ENCODE measurements at places on chromosomes 3 and 15.

- DNase-seq = no peak
Measured at GRCh38 chr3:100640633-100641032, 31.2 kb downstream of the ADGRG7 start.

DNA sequence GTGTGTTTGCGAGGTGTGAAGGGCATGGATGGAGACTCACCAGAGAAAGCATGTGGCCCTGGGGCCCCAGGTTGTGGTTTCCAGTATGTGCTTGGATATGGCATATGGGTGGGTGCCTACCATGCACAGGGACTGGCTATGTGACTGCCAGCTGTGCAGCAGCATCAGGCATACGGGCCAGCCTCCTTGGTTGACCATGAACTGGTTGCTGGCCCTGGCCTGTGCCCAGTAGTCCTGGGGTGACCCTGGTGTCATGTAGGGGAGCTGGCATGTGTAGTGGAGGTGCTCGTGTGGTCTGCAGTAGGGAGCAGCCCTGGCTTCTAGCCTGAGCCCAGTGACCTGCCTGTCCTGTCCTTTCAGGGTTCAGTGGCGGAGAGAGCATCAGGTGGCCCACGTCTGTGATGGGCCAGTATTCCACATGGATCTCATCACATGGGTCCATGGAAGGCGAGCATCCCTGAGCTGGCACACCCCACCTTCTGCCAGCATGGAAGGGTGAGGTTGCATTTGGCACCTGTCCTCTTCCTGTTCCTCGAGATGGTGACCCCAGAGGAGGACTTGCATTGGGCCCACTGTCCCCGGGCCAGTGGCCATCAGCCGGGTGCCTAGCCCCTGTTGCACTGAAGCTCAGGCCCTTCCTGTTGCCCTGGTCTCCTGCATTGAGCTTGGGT is 228.9 kb downstream of the SNRPN start:
- DNase-seq = no peak

DNA sequence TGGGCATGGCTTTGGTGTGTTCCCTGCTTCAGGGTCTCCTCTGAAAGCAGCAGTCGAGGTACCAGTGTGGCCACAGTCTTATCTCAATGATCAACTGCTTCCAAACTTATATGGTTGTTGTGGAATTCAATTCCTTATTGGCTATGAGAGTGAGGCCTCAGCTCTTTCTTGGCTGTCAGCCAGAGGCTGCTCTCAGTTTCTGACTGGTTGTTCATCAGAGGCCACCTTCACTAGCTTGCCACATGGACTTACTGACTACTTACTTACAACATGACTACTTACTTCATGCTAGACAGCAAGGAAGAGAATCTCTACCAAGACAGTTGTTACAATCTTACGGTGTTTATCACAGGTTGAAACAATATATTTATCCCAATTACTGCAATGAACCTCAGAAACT is 789.2 kb downstream of the DIPK2A start:
- no peak for DNase-seq

DNA sequence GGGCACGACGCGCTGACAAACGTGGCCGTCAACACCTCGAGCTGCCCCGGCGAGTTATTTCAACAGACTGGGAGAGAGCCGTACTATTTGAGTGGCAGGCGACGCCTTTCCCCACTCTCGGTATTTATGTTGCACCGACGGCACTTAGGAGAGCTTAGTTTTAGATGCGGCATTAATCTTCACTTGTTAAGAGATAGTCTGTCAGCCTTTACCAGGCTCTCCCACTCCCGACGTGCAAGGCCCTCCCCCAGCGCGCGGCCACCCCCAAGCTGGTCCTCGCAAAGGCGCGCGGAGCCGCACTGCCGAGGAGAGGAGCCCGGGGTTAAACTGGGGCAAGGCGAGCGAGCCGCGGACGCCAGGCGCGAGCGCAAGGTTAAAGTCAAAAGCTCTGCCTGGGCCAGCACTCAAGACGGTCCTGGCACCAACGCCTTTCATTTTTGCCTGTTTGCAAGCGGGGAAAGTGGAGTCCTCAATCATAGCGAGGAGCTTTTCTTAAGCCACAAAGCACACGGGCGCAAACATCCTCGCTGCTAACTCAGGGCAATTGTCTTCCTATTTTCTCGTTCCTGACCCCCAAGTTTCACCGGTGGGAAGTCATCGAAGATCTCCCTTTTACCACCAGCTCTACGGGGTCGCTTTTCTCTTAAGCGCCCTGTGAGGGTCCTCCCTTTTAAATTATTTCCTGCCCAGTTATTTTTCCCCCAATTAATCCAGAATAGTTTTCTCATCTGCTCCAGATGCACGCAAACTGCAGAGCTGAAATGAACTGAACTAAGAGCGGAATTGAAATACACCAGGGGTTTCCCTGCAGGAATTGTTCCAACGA is 86.6 kb downstream of the NR2F2 start:
- DNase-seq = no peak

- no peak for DNase-seq
Measured at GRCh38 chr3:25775936-25776335, 7.3 kb downstream of the NGLY1 start.

GRCh38 chr3:123085293-123085931 is 18.6 kb downstream of the PDIA5 start:
- DNase-seq = no peak

- DNase-seq = no peak
Measured at GRCh38 chr15:70519616-70520015, 243.7 kb downstream of the UACA start.

DNA sequence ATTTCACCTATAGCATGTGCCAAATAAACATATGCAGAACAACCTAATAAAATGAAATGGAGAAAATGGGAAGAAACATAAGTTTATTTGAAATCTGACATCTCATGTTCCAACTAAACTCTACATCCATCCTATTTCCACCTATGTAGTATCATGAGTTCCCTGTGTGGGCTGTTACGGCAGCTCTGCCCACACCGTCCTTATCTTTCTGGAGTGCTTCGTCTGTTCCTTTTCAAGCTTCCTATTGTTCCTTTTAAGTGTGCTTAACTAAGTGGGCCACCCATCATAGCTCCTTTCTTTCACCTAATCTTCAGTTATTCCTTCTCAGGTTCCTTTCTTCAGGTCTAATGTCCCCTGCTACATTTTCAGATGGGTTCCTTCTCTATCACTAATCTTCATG is 17.3 kb downstream of the RYR3 start:
- no peak for DNase-seq
